ENCODE measurements at places on chromosomes 1 and 21. TPM values are rescaled to one million over a fixed set of nuclear protein-coding genes. Genes with fewer than 3 reads are reported as not detected.

The SUSD4 gene
- total RNA-seq = 0.18 TPM

The VANGL2 gene
- total RNA-seq = 0.07 TPM

The RAB25 gene
- not detected for total RNA-seq

The HSPB7 gene
- total RNA-seq = not detected

The KRTAP22-2 gene
- not detected for total RNA-seq

The UBXN10 gene
- 0.38 TPM for total RNA-seq

The OR2T29 gene
- total RNA-seq = not detected

The USH2A gene
- not detected for total RNA-seq

The CASZ1 gene
- total RNA-seq = 10.5 TPM

The SPATA6 gene
- total RNA-seq = 0.72 TPM

The TMPRSS15 gene
- not detected for total RNA-seq

The ADGRL4 gene
- total RNA-seq = not detected

The SPRR2B gene
- total RNA-seq = not detected

The PRDM15 gene
- total RNA-seq = 12.0 TPM

The GPR161 gene
- total RNA-seq = 0.48 TPM

The ZNF695 gene
- total RNA-seq = 0.38 TPM

The ZSWIM5 gene
- total RNA-seq = 1.4 TPM

The PRAMEF10 gene
- total RNA-seq = not detected

The SPRR2G gene
- total RNA-seq = not detected

The DLGAP3 gene
- total RNA-seq = 0.82 TPM

The NTRK1 gene
- total RNA-seq = 3.0 TPM

The KCNQ4 gene
- 0.16 TPM for total RNA-seq

The ITLN1 gene
- not detected for total RNA-seq

The OR6N1 gene
- total RNA-seq = not detected

The IL20 gene
- total RNA-seq = not detected

The LHX8 gene
- total RNA-seq = not detected

The BMP8B gene
- total RNA-seq = 0.91 TPM

The BSND gene
- not detected for total RNA-seq

The S100A5 gene
- total RNA-seq = 0.61 TPM

The STIL gene
- 18.4 TPM for total RNA-seq

The DNM3 gene
- 0.59 TPM for total RNA-seq

The CASQ2 gene
- total RNA-seq = not detected

The CAMK2N1 gene
- total RNA-seq = 2.8 TPM

The PLD5 gene
- total RNA-seq = not detected

The S100A2 gene
- 0.81 TPM for total RNA-seq

The GJC2 gene
- total RNA-seq = 1.1 TPM

The KCNJ9 gene
- not detected for total RNA-seq
